Effector memory CD4-positive, alpha-beta T cell (primary cell): ENCODE measurements at places on chromosomes 13 and 19.

GRCh38 chr19:35642798-35643254, 1.3 kb downstream of the ETV2 start:
- DNase-seq, result no peak

DNA sequence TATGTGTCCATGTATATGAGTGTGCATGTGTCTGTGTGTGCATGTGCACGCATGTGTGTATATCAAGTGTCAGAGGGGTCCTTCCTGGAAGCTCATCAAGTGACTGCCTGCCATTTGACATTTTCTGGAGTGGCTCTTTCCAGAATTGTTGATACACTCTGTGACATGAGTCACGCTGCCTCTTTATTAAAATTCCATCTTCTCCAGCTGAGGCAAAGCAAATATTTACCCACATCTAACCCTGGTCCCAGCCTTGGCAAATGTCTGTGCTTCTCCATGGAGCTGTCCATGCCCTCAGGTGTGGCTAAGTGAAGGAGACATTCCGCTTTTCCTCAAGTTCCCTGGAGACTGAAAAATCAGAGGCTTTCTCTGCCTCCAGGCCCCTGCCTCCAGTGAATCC, 88.2 kb upstream of the MBNL2 start:
- DNase-seq, result no peak

GRCh38 chr13:90713441-90714133, 633.9 kb upstream of the MIR17HG start:
- DNase-seq, result no peak

DNA sequence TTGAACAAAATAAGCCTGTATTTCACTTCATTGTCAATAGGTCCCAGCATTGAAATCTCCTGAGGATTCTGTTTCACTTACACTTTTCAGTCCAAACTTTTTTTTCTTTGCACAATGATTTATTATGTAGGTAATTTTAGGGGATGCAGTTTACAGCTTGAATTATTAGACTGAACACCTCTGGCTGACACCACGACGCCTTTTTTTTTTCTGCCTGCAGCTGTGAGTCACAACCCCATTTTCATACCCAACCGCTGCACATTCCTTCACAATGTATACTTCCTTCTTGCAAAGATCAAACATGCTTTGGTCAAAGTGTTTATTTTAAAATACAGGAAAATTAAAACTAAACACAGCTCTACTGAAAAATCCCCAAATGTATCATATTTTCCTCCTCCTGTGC, 11.4 kb downstream of the ZIC2 start:
- no peak for DNase-seq

- DNase-seq, result no peak
These were observed 107.2 kb downstream of the FNDC3A start for GRCh38 chr13:49082653-49083536.

- no peak for DNase-seq
These were observed 27.3 kb upstream of the TPP2 start for GRCh38 chr13:102569488-102569887.

- no peak for DNase-seq
These were observed 2.5 kb downstream of the ZNF552 start for GRCh38 chr19:57812226-57812625.

DNA sequence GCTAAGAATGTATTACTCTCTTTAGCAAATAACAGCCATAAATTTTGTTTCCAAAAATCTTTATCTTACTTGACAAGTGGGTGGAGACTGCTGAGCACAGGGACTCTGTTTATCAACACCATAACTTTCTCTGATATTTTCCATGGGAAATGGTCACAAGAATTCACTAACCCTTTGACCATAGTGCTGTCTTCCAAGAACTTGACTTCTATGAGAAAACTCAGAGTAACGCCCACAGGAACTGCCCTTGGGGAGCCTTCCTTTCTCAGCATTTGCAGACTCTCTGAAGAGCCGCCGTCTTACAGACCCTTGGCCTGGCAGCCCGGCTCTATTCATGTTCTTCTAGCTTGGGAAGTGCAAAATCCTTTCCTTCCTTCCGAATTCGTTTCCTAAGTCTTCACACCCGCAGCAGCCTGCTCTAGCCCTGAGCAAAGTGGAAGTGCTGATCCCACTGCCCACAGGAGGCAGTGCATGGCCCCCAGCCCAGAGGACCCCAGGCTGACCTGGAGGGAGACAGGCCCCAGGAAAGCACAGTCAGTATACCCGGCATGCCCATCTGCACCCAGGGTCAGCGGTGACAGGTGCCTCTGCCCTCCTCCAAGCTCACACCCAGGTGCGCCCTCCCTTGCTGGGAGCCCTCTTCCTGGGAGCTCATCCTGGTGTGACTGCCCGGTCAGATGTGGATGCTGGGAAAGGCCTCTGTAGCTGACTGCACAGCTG, 10.2 kb downstream of the GAS6 start:
- no peak for DNase-seq
